ENCODE measurements at places on chromosomes 16 and 17. TPM values are rescaled to one million over a fixed set of nuclear protein-coding genes. Genes with fewer than 3 reads are reported as not detected.

RECQL5 gene
- total RNA-seq, result 17.4 TPM

FAM117A gene
- 3.5 TPM for total RNA-seq

MYO19 gene
- 84.7 TPM for total RNA-seq

KRTAP2-3 gene
- 0.93 TPM for total RNA-seq

CXCL16 gene
- 37.5 TPM for total RNA-seq

TBC1D28 gene
- total RNA-seq, result not detected

CCDC200 gene
- total RNA-seq, result not detected

SLC5A11 gene
- not detected for total RNA-seq

OTOP3 gene
- not detected for total RNA-seq
